ENCODE measurements at places on chromosomes 3 and 15. TPM values are rescaled to one million over a fixed set of nuclear protein-coding genes. Genes with fewer than 3 reads are reported as not detected.

DNA sequence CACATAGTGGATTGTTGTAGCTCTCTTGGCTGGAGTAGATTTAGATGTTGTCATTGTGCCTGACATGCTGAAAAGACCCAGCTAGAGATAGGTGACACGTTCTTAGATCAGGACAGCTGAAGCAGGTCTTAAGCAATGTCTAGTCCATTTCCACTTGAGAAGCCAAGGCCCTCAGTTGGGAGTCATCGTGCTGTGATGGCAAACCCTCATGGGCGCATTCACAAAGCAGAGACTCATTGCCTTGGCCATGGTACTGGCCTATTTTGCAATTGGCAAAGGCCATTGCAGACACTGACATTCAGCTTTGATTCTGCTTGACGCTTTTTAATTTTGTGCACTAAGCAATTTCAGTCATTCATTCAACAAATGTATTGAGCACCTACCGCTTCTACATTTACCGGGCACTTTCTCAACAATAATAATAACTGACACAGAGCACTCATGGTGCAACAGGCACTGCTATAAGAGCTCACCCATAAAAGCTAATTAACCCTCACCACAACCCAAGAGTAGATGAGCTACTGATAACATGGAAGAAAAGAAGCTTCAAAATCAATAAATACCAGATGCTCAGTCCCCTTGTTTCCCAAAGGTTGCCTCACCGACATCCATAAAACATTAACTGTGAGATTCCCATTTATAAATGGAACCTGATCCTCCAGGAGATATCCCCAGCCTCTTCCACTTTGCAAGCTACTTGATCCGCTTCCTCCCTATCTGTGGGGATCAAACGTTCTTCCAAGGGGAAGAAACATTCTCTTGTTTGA lies 200.1 kb downstream of the TLE3 start:
- no peak for DNase-seq

DNA sequence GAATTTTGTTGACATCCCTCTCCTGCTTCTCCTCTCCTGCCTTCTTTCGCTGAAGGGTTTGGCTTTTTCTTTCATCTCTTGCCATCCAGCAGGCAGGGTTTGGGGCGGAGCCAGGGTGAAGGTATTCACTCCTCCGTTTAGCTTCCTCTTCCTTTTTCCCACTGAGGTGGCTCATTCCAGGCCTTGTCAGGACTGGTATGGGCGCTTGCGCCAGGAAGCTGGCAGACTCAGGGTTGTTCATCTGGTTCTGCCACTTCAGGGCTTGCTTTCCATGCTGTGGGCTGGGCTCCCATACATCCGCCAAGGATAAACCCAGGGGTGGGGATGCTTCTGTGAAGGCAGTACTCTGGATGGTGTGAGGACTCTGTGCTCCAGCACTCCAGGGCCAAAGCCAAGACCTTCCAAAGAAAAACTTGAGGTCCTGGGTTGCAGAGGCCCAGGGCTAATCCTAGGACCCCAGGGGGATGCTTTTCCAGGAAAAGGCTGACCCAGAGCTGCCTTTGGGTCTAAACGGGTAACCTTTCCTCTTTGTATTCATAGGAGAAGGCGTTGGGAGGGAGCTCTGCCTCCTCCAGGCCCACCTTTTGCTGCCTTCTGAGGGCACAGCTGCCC lies 7.7 kb upstream of the AMOTL2 start:
- no peak for DNase-seq

DNA sequence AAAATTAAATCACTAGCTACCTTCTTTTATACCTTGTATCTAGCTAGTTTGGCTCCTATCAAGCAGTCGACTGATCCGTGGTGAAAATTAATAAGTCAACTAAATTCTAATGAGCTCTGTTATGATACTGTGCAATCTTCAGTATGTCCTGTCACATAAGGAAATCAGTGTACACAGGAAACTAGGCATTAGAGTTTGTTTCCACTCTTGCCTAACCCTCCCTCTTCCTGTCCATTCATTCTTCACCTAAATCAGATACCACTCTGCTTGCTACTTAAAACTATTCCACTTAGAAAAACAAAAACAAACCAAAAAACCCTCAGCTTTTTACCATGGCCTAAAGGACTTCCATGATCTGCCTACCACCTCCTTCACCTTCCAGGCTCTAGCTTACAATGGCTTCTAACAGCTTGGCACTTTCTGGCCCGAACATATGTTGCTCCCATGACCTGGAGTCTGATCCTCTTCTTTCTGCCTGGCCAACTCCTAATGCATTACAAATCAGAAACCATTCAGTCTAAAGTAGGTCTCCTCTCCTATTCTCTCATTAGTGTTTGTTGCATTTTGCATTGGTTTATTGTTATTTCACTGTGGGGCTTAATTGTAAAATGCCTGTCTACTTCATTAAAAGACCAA lies 7.9 kb downstream of the RFC4 start:
- no peak for DNase-seq

GRCh38 chr3:119745942-119746341 lies 36.0 kb upstream of the NR1I2 start:
- DNase-seq, result no peak

- DNase-seq, result no peak
Measured at GRCh38 chr15:96264801-96265515, 65.5 kb upstream of the NR2F2 start.

GRCh38 chr3:186432944-186433732 lies 71.1 kb upstream of the DGKG start:
- no peak for DNase-seq

GRCh38 chr15:76999996-77000395 lies 5.1 kb downstream of the PSTPIP1 start:
- DNase-seq, result no peak

- no peak for DNase-seq
Measured at GRCh38 chr3:76107935-76108570, 322.7 kb upstream of the ZNF717 start.

- no peak for DNase-seq
Measured at GRCh38 chr3:180189310-180189648, 152.5 kb upstream of the PEX5L start.

DNA sequence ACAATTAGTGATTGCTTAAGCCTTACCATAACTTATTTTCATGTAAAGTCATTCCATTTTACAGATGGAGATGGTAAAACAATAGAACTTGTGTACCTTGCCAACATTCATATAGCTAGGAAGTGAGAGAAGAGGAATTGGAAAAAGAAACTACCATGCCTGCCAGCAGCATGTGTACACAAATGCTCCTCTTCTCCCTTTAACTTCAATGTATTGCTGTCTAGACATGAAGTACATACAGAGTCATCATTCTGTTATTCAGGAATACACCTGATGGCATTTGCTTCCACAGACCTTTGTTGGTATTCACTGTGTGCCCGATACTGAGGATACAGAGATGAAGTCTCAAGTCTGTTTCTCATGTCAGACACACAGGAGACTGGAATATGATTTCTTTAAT lies 7.1 kb upstream of the TMEM207 start:
- DNase-seq, result no peak

GRCh38 chr15:83284559-83285283 lies at the start of gene BNC1:
Gene BNC1 (minus strand): TSS chr15:83284664. CDS start chr15:83284628, 36 bp downstream.
- DNase-seq, result no peak

DNA sequence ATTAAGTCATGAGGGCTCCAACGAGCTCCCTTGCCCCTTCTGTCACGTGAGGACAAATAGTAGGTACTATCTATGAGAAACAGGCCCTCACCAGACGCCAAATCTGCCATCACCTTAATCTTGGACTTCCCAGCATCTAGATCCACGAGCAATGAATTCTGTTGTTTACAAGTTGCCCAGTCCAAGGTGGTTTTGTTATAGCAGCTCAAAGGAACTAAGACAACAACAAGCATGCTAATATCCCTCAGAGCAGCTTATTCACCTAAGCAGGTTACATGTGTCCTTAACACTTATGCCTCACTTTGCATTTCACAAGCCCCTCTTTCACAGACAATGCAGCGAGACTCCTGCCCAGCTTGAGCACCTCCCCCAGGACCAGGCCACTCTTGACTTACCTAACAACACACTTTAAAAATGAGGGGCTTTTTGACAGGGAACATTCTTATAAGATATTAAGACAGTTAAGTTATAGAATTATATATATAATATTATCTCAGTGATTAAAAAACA lies 219.5 kb downstream of the PLCH1 start:
- DNase-seq, result no peak

DNA sequence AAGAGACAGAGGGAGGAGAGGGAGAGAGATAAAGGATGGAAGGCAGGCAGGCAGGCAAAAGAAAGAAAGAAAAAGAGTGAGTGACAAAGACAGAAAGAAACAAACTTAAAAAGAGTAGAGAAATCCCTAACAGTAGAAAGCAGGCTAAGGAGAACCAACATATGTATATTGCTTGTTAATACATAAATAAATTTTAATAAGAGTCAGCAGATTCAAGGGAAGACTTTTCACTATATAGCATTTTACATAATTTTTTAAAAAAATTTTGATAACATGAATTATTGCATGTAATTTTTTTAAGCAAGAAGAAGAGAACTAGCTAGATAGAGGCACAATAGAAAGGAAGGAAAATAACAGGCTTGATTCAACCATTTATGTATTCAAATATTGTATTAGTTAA lies 291.6 kb downstream of the KCNH8 start:
- DNase-seq, result no peak

GRCh38 chr15:75460646-75461045 lies 9.2 kb upstream of the SIN3A start:
- no peak for DNase-seq

GRCh38 chr3:62046326-62046725 lies 327.0 kb downstream of the FEZF2 start:
- no peak for DNase-seq

- DNase-seq, result no peak
Measured at GRCh38 chr3:13122081-13123012, 49.1 kb upstream of the IQSEC1 start.

Gene RPP25
- 3.1 TPM for polyA plus RNA-seq

Gene SPINT1
- polyA plus RNA-seq, result 3.9 TPM

Gene KLHL40
- polyA plus RNA-seq, result not detected

Gene RBP2
- polyA plus RNA-seq, result not detected
